ENCODE measurements at places on chromosomes 4 and X. TPM values are rescaled to one million over a fixed set of nuclear protein-coding genes. Genes with fewer than 3 reads are reported as not detected.
A peak's percentile ranks its signal among the peaks of the same experiment; 100 is the strongest.

HSD17B13 gene
- total RNA-seq = not detected

TLR10 gene
- not detected for total RNA-seq

H2BW2 gene
- not detected for total RNA-seq

NXF2 gene
- total RNA-seq = not detected

SULT1B1 gene
- total RNA-seq = 0.28 TPM

LANCL3 gene
- total RNA-seq = not detected

RASSF6 gene
- total RNA-seq = 0.08 TPM

MAGEA8 gene
- not detected for total RNA-seq

TNIP2 gene
- total RNA-seq = 25.8 TPM

GASK1B gene
- 6.5 TPM for total RNA-seq

GRCh38 chr4:8205241-8205707, 6.2 kb downstream of the SH3TC1 start:
- H3K36me3 ChIP-seq = no peaks in the 10 kb centered on the region
- H3K4me3 ChIP-seq = no peak overlapping the region
- peaks cover 10% of the 10 kb centered on the region for H3K4me1 ChIP-seq
- no peak overlapping the region for H3K27ac ChIP-seq
- H3K27me3 ChIP-seq = no peaks in the 10 kb centered on the region

DNA sequence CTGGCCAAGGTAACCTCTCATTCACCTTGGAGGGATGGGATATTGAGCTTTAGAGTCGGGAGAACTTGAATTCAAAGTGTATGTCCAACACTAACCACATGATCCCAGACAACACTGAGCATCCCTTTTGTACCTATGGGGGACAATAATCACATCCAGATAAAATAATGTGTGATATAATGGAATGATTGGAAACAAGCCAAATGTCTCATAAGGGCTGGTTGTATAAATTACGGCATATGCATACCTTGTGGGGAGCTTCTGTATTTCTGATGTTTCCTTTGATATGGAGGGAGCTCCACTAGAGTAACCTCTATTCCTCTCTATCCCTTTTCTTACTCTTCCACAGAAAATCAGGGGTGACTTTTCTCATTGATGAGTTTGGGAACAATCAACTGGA, 40.7 kb upstream of the LDB2 start:
- no peak overlapping the region for H3K4me3 ChIP-seq
- DNase-seq = no peak
- no peaks in the 10 kb centered on the region for H3K4me1 ChIP-seq
- H3K36me3 ChIP-seq = no peaks in the 10 kb centered on the region

DNA sequence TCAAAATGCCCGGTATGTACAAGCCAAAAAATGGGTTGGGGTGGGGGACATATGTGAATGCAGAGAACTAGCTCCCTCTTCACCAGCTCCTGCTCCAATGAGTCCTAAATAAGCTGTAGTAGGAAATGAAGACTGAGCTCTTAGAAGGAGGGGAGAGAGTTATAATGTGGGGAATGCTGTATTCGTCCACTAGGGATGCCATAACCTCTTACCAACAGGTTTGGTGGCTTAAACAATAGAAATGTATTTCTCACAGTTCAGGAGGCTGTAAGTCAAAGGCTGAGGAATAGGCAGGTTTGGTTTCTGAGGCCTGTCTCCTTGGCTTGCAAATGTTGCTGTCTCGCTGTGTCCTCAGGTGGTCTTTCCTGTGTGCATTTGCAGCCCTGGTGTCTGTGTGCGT, 4.4 kb upstream of the INPP4B start:
- H3K27me3 ChIP-seq = no peaks in the 10 kb centered on the region
- H3K36me3 ChIP-seq = no peaks in the 10 kb centered on the region
- no peaks in the 10 kb centered on the region for H3K4me1 ChIP-seq
- DNase-seq = no peak
- H3K4me3 ChIP-seq = no peak overlapping the region

DNA sequence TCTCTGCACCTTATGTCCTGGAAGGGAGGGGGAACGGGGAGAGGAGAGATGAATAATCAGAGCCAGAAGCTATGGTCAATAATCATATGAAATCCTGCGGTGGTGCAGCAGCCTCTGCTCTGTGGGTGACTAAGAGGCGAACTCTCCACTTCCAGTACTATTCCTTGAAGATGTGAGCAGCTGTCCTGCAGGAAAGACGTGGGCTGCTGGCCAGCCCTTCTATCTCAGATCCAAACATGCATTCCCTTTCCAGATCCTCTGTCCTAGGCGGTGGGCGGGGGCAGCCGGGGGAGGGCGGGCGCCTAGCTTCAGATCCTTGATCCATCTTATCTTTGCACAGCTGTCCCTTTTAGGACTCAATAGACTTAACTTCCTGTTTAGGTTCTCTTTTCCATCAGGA, 34.5 kb downstream of the SPINK2 start:
- peaks cover 9% of the 10 kb centered on the region for H3K4me1 ChIP-seq
- DNase-seq = peak; percentile 81
- no peak overlapping the region for H3K4me3 ChIP-seq
- H3K36me3 ChIP-seq = no peaks in the 10 kb centered on the region
- H3K27me3 ChIP-seq = no peaks in the 10 kb centered on the region

DNA sequence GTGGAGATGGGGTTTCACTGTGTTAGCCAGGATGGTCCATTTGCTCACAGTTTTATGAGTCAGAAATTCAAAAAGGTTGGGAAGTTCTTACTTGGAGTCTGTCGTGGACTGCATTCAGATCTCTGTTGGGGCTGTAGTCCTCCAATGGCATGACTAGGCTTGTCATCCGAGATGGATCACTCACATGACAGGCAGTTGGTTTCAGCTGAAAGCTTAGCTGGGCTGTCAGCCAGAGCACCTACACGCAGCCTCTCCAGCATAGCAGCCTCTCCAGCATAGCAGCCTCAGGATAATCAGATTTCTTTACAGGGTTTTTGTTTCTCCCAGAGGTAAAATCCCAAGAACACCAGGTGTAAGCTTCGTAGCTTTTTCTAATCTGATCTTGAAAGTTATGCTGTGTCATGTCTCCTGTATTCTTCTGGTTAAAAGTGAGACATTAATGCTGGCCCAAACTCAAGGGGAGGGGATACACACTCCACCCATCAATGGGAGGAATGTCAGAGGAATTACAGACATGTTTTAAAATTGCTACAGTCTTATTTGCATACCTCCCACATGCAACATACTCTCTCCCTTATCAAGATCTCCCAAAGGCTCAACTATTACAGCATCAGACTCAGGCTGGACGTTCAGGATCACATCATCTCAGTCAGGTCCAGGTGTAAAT, 31.6 kb upstream of the SOD3 start:
- 0 out of 2 replicates have a peak, but pooled peaks cover 3% of the 10 kb centered on the region for H3K4me1 ChIP-seq
- no peaks in the 10 kb centered on the region for H3K36me3 ChIP-seq
- DNase-seq = no peak
- no peak overlapping the region for H3K27ac ChIP-seq

- no peak overlapping the region for H3K4me3 ChIP-seq
- no peaks in the 10 kb centered on the region for H3K4me1 ChIP-seq
- no peaks in the 10 kb centered on the region for H3K36me3 ChIP-seq
- no peaks in the 10 kb centered on the region for H3K27me3 ChIP-seq
Observed at GRCh38 chr4:13705521-13706041, 78.1 kb upstream of the BOD1L1 start.

DNA sequence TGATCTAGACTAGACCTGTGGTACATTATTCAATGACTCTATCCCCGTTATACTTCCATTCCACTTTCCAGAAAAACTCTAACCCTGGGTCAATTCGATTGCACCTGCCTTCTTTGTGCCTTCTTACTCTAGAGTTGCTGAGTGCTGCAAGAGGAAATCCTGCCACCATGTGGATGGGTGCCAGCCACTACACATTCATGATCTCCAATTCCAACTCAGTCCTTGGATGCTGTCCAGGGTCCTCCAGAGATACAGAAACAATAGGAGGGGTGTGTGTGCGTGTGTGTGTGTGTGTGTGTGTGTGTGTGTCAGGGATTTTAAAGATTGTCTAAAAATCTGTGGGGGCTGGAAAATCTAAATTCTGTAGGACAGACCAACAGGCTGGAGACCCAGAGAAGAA, 42.9 kb upstream of the INTS6L start:
- H3K27ac ChIP-seq = no peak overlapping the region
- DNase-seq = peak; percentile 80
- no peak overlapping the region for H3K4me3 ChIP-seq
- no peaks in the 10 kb centered on the region for H3K4me1 ChIP-seq
- no peaks in the 10 kb centered on the region for H3K36me3 ChIP-seq

- H3K4me1 ChIP-seq = no peaks in the 10 kb centered on the region
- DNase-seq = no peak
- H3K4me3 ChIP-seq = no peak overlapping the region
- H3K36me3 ChIP-seq = no peaks in the 10 kb centered on the region
Observed at GRCh38 chr4:52312722-52313121, 261.6 kb downstream of the SPATA18 start.

- no peaks in the 10 kb centered on the region for H3K36me3 ChIP-seq
- DNase-seq = no peak
- no peak overlapping the region for H3K4me3 ChIP-seq
- H3K27ac ChIP-seq = no peak overlapping the region
- peaks cover 15% of the 10 kb centered on the region for H3K4me1 ChIP-seq
Observed at GRCh38 chr4:123298801-123299200, 97.8 kb upstream of the SPRY1 start.

- no peak overlapping the region for H3K4me3 ChIP-seq
- no peak for DNase-seq
- H3K36me3 ChIP-seq = no peaks in the 10 kb centered on the region
- H3K27me3 ChIP-seq = no peaks in the 10 kb centered on the region
Observed at GRCh38 chr4:56689201-56689969, 8.3 kb upstream of the HOPX start.

DNA sequence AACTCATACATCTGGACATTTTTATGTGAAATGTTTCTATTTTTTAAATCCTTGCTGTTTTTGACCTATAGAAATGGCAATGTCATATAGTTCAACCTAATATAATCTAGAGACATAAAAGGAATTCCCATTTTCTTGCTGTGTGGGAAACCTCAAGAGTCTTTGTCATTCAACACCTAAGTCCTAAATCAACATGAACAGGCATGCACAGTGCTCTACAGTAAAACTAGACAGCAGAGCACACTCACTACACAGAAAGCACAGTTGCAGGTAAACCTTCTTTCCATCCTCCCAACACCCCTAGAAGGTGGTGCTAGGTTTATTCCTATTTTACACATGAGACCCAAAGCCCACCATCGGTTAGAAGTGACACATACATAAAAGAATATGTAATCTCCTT, 79.1 kb upstream of the C1QTNF7 start:
- H3K27me3 ChIP-seq = peaks cover 3% of the 10 kb centered on the region
- peaks cover 10% of the 10 kb centered on the region for H3K4me1 ChIP-seq
- no peak overlapping the region for H3K27ac ChIP-seq
- no peaks in the 10 kb centered on the region for H3K36me3 ChIP-seq

DNA sequence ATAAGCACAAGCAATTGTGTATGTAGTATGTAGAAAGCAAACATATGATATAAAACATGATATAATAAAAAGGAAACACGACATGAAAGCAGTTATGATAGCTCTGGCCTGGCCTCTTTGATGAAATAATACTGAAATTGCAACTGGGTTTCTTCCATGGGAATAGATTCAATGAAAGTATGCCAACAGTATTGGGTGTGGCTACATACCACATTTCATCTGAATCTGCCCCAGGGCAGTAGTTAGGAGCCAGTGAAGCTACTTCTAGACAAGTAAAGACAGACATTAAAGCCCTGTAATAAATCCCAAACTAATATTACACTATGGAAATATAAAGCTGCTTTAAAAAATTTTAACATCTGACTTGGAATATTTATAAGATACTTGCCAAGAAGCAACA, 207.3 kb downstream of the FBXW7 start:
- H3K27ac ChIP-seq = no peak overlapping the region
- no peak for DNase-seq
- H3K27me3 ChIP-seq = no peaks in the 10 kb centered on the region

GRCh38 chr4:82599336-82599735, 37.5 kb upstream of the TMEM150C start:
- H3K27me3 ChIP-seq = no peaks in the 10 kb centered on the region
- H3K4me3 ChIP-seq = no peak overlapping the region
- no peak overlapping the region for H3K27ac ChIP-seq
- DNase-seq = peak; percentile 19
- H3K4me1 ChIP-seq = no peaks in the 10 kb centered on the region

DNA sequence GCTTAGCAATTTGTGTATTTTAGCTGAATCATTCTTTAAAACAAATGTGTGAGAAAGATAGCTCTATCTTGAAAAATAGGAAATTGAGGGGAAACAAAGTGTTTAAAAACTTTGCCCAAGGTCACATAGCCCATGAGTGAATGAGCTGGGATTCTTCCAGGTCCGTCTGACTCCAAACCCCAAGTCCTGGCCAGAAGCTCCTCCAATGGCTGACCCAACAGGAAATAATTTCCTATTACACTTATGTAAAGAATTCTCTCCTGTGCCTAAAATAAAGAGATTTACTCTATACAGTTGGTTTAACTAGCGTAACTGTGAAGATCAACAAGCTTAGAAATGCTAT, 287.6 kb downstream of the ARHGAP24 start:
- no peak overlapping the region for H3K27ac ChIP-seq
- no peak overlapping the region for H3K4me3 ChIP-seq
- no peak for DNase-seq
- H3K4me1 ChIP-seq = 0 out of 2 replicates have a peak, but pooled peaks cover 10% of the 10 kb centered on the region
- H3K36me3 ChIP-seq = peaks cover 4% of the 10 kb centered on the region

DNA sequence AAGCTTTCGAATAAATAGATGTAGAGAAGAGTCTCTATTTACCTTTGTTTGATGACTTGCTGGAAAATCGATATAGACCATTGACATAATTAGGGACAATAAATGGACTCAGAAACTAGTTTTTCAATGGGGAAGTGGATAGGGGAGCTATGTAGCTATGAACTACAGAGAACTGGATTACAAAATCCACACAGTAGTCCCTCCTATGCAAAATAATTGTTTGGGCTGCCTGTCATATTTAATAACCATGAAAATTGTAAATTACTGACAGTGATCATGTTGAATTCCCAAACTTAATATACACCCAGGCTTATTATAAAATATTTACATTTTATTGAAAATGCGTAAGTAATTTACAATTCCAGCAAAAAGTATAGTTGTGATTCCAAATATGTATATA, 333.1 kb upstream of the FAM241A start:
- H3K4me1 ChIP-seq = peaks cover 16% of the 10 kb centered on the region
- no peaks in the 10 kb centered on the region for H3K36me3 ChIP-seq
- no peak overlapping the region for H3K4me3 ChIP-seq

GRCh38 chr4:77636902-77637301, 31.3 kb downstream of the CXCL13 start:
- H3K27me3 ChIP-seq = no peaks in the 10 kb centered on the region
- H3K4me1 ChIP-seq = no peaks in the 10 kb centered on the region
- no peak overlapping the region for H3K4me3 ChIP-seq
- H3K27ac ChIP-seq = no peak overlapping the region
- H3K36me3 ChIP-seq = no peaks in the 10 kb centered on the region
- peak; percentile 20 for DNase-seq
